ENCODE measurements at places on chromosomes 3 and 15.

DNA sequence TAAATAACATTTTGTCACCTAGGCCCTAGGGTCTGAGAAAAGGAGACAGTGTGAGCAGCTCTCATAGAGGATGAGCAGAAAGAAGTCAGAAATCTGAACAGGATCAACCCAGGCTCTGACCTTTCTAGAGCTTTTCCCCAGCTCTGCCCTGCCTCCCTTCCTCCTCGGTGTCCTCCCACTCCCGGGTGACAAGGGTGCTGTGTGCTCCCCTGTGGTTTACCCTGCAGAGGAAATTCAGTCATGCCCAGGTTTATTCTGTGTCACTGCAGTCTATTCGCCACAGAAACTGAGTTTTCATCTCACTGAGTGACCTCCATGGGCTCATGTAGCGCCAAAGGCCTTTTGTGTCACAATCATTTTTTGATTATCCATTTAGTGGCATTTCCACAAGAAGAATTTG lies 76.6 kb downstream of the IL12A start:
- no peaks in the 10 kb centered on the region for H3K36me3 ChIP-seq
- no peaks in the 10 kb centered on the region for H3K27me3 ChIP-seq
- DNase-seq: no peak
- no peaks in the 10 kb centered on the region for H3K4me1 ChIP-seq
- H3K4me3 ChIP-seq: no peak overlapping the region

GRCh38 chr3:175383813-175384212 lies 524.7 kb downstream of the NAALADL2 start:
- peak overlapping the region; percentile 5 for H3K27ac ChIP-seq
- no peak overlapping the region for H3K4me3 ChIP-seq
- DNase-seq: no peak
- H3K27me3 ChIP-seq: no peaks in the 10 kb centered on the region
- no peaks in the 10 kb centered on the region for H3K36me3 ChIP-seq

DNA sequence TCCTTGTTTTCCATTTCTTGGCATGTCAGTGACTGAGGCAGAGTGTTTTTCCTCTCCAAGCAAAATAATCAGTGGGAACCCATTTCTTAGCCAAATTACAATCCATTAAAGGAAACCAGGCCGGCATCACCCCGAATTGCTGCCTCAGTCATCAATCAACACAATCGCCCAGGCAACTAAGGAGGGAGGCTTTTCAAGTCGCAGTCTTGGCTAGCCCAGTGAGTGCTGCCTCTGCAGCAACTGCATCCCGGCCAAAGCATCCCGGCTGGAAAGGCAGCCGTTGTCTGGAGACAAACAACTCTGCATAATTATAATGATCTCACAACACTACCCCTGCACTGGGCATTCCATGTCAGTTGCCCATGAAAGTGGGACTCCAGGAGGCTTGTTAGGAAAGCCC lies 213.5 kb upstream of the PRICKLE2 start:
- no peak for DNase-seq
- no peak overlapping the region for H3K4me3 ChIP-seq
- H3K27ac ChIP-seq: no peak overlapping the region
- H3K27me3 ChIP-seq: peaks cover 41% of the 10 kb centered on the region

DNA sequence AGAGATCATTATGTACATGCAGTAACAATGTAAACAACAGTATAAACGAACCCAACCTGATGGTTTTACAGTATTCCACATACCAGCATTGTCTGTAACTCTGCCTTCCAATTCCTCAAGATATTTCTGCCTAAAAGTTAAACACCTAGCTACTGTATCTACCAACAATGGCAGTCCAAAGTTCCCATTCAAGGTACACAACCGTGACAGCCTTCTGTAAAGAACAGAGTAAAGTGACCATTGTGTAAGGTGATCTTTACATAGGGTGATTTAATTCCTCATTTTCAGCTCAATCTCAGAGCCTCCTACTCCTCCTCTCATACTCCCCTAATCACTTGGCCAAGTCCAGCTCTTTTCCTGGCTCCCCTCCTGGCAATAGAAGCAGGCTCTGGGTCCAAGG lies 10.4 kb downstream of the SECISBP2L start:
- H3K36me3 ChIP-seq: peaks cover 28% of the 10 kb centered on the region
- no peaks in the 10 kb centered on the region for H3K27me3 ChIP-seq
- H3K4me1 ChIP-seq: peaks cover 18% of the 10 kb centered on the region
- no peak overlapping the region for H3K27ac ChIP-seq

DNA sequence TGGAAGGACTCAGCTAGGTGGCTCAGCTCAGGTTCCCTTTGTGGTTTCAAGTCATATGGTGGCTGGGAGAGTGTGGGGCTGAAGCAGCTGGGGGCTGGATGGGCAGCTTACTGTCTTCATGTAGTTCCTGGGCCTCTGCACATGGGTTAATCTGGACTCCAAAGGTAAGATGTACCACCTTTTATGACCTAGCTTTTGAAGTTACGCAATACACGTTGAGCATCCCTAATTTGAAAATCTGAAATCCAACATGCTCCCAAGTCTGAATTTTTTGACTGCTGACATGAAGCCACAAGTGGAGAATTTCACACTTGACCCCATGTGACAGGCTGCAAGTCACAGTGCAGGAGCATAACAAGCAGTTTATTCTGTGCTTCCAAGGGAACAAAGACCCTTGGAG lies 173.7 kb downstream of the KBTBD8 start:
- no peaks in the 10 kb centered on the region for H3K36me3 ChIP-seq
- H3K27me3 ChIP-seq: no peaks in the 10 kb centered on the region
- H3K4me1 ChIP-seq: no peaks in the 10 kb centered on the region
- H3K4me3 ChIP-seq: no peak overlapping the region

- no peak for DNase-seq
- peaks cover 32% of the 10 kb centered on the region for H3K4me1 ChIP-seq
- H3K27ac ChIP-seq: no peak overlapping the region
Measured at GRCh38 chr3:51971350-51971749, 2.5 kb downstream of the ABHD14B start.

DNA sequence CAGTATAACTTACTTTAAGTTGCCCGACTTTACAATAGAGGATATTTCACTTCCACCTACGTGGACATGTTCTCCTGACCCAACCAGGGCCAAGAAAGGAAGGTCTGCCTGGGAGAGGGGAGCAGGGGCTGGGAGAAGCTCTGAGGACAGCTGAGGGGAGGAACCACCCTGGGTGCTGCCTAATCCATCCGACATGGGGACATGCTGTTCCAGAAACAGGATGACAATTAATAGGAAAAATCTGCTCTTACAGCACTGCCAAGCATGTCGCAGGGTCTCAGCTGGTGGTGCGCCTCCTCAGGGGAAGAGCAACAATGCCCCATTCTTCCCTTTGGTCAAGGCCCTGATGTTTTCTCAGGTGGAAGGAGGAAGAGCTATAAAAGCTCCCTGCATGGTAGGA lies 132.3 kb downstream of the NTRK3 start:
- H3K4me3 ChIP-seq: no peak overlapping the region
- no peak overlapping the region for H3K27ac ChIP-seq
- H3K4me1 ChIP-seq: no peaks in the 10 kb centered on the region
- DNase-seq: no peak

- H3K4me1 ChIP-seq: peaks cover 14% of the 10 kb centered on the region
- no peak overlapping the region for H3K4me3 ChIP-seq
- H3K36me3 ChIP-seq: no peaks in the 10 kb centered on the region
- DNase-seq: no peak
- no peak overlapping the region for H3K27ac ChIP-seq
Measured at GRCh38 chr3:171995486-171995885, 43.9 kb upstream of the FNDC3B start.

- H3K27me3 ChIP-seq: peaks cover 8% of the 10 kb centered on the region
- H3K36me3 ChIP-seq: no peaks in the 10 kb centered on the region
- peak; percentile 15 for DNase-seq
- no peak overlapping the region for H3K4me3 ChIP-seq
- no peak overlapping the region for H3K27ac ChIP-seq
Measured at GRCh38 chr3:133851266-133851906, 44.3 kb downstream of the RAB6B start.

- no peaks in the 10 kb centered on the region for H3K27me3 ChIP-seq
- no peak overlapping the region for H3K27ac ChIP-seq
- H3K4me1 ChIP-seq: no peaks in the 10 kb centered on the region
- no peak overlapping the region for H3K4me3 ChIP-seq
- no peaks in the 10 kb centered on the region for H3K36me3 ChIP-seq
Measured at GRCh38 chr3:16692486-16693344, 87.5 kb upstream of the DAZL start.

DNA sequence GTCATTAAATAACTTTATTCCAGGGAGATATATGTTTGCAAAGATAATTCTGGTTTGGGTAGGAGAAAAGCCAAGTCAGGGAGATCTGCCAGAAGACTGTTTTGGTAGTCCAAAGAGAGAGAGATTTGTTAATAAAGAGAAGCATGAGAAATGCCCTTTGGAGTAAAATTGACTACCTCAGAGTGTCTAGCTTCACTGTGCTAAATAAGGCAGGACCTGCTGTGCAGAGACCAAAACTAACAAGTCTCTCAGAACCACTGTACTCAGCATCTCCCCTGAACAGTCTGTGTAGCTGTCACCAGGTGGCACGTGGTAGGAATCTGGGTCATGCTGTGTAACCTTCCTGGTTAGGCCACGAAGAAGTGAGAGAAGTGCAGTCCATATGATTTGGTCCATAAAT lies 31.6 kb upstream of the SLC35G2 start:
- peaks cover 20% of the 10 kb centered on the region for H3K4me1 ChIP-seq
- no peaks in the 10 kb centered on the region for H3K36me3 ChIP-seq
- DNase-seq: peak; percentile 65

- H3K27ac ChIP-seq: no peak overlapping the region
- H3K4me3 ChIP-seq: no peak overlapping the region
- no peaks in the 10 kb centered on the region for H3K36me3 ChIP-seq
- no peaks in the 10 kb centered on the region for H3K4me1 ChIP-seq
- no peak for DNase-seq
Measured at GRCh38 chr3:191688756-191689433, 227.9 kb downstream of the PYDC2 start.

- peak overlapping the region; percentile 59 for H3K27ac ChIP-seq
- H3K4me1 ChIP-seq: peaks cover 27% of the 10 kb centered on the region
- peak; percentile 93 for DNase-seq
- no peak overlapping the region for H3K4me3 ChIP-seq
- peaks cover 3% of the 10 kb centered on the region for H3K27me3 ChIP-seq
Measured at GRCh38 chr15:31472636-31473384, 146.2 kb downstream of the KLF13 start.

- no peak overlapping the region for H3K4me3 ChIP-seq
- H3K27me3 ChIP-seq: no peaks in the 10 kb centered on the region
- DNase-seq: no peak
Measured at GRCh38 chr3:12312010-12312409, 23.1 kb downstream of the PPARG start.

GRCh38 chr3:184566441-184567414 lies 5.1 kb downstream of the EPHB3 start:
- peaks cover 32% of the 10 kb centered on the region for H3K4me1 ChIP-seq
- H3K36me3 ChIP-seq: no peaks in the 10 kb centered on the region
- H3K27me3 ChIP-seq: peaks cover 6% of the 10 kb centered on the region
- no peak overlapping the region for H3K4me3 ChIP-seq
- H3K27ac ChIP-seq: peak overlapping the region; percentile 27

DNA sequence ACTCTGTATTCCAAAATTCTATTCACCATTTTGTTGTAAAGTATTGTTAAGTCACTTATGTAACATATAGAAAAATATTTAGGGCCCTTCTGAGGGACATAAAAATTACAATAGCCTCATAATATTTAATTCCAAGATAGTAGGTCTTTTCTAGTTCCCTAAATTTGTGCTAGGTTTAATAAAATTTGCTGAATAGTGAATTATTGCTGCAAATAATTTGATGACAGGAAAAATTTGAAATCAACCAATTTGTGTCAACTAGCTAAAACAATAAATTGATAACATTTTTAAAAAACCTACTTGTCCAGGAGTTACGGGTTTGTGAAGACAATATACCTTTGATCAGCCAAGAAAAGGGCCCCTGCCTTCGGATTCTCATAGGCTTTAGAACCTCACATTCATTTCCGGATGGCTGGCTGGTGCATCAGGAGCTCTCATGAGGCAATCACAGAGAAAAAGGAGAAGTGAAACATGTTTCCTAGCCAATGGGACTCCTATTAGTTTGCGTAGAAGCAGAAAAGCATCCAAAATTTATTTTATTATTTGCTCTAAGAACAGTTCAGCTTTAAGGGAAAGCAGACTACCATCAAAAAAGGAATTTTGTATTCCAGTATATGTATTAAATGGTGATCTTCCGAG lies 177.2 kb downstream of the LRRC3B start:
- H3K36me3 ChIP-seq: no peaks in the 10 kb centered on the region
- no peak for DNase-seq
- H3K4me3 ChIP-seq: no peak overlapping the region
- H3K27ac ChIP-seq: no peak overlapping the region
- no peaks in the 10 kb centered on the region for H3K27me3 ChIP-seq

GRCh38 chr3:38003817-38004414 lies 13.3 kb downstream of the VILL start:
- H3K4me1 ChIP-seq: no peaks in the 10 kb centered on the region
- no peak for DNase-seq
- H3K4me3 ChIP-seq: no peak overlapping the region
- no peak overlapping the region for H3K27ac ChIP-seq
- no peaks in the 10 kb centered on the region for H3K27me3 ChIP-seq
- H3K36me3 ChIP-seq: peaks cover 13% of the 10 kb centered on the region

GRCh38 chr3:189954733-189955665 lies 165.7 kb downstream of the P3H2 start:
- DNase-seq: no peak
- H3K4me1 ChIP-seq: peaks cover 5% of the 10 kb centered on the region
- H3K27me3 ChIP-seq: no peaks in the 10 kb centered on the region
- no peak overlapping the region for H3K4me3 ChIP-seq

DNA sequence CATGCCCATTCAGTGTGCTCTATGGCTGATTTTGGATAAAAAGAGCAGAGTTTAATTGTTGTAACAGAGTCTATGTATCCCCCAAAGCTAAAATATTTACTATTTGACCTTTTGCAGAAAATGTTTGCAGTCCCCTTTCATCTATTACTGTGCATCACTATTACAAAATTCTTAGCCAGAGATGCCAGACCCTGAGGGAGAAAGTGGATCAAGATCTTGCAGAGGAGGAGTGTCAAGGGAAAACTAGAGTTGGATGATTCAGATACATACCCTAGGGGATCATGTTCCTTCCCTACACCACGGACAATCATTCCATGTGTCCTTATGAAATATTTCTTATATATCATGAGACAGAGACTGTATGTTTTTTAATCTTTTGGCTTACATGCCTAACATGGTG lies 68.6 kb upstream of the TPRG1 start:
- H3K4me3 ChIP-seq: no peak overlapping the region
- no peak for DNase-seq
- H3K36me3 ChIP-seq: no peaks in the 10 kb centered on the region
- no peaks in the 10 kb centered on the region for H3K27me3 ChIP-seq
- H3K27ac ChIP-seq: no peak overlapping the region
- H3K4me1 ChIP-seq: peaks cover 3% of the 10 kb centered on the region

DNA sequence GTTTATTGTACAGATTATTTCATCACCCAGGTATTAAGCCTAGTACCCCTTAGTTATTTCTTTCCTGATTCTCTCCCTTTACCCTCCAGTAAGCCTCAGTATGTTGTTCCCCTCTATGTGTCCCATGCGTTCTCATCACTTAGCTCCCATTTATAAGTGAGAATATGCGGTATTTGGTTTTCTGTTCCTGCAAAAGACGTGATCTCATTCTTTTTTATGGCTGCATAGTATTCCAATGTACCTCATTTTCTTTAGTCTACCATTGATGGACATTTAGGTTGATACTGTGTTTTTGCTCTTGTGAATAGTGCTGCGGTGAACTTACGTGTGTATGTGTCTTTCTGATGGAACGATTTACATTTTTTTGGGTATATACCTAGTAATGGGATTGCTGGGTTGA lies 36.7 kb downstream of the CEP63 start:
- no peak for DNase-seq
- no peak overlapping the region for H3K27ac ChIP-seq
- no peaks in the 10 kb centered on the region for H3K36me3 ChIP-seq
- H3K4me1 ChIP-seq: peaks cover 7% of the 10 kb centered on the region
- no peak overlapping the region for H3K4me3 ChIP-seq
